Stomach (tissue), 19 donors: ENCODE measurements at places on chromosomes 11 and 22. TPM values are rescaled to one million over a fixed set of nuclear protein-coding genes. Genes with fewer than 3 reads are reported as not detected.

The MYBPC3 gene
- 0.72 TPM for total RNA-seq

The MMP27 gene
- total RNA-seq: not detected

The SLC22A25 gene
- total RNA-seq: not detected

The PGA3 gene
- total RNA-seq: 453 TPM

The TMEM86A gene
- total RNA-seq: 2.3 TPM

The BARX2 gene
- total RNA-seq: not detected

The CRYBB1 gene
- total RNA-seq: not detected

DNA sequence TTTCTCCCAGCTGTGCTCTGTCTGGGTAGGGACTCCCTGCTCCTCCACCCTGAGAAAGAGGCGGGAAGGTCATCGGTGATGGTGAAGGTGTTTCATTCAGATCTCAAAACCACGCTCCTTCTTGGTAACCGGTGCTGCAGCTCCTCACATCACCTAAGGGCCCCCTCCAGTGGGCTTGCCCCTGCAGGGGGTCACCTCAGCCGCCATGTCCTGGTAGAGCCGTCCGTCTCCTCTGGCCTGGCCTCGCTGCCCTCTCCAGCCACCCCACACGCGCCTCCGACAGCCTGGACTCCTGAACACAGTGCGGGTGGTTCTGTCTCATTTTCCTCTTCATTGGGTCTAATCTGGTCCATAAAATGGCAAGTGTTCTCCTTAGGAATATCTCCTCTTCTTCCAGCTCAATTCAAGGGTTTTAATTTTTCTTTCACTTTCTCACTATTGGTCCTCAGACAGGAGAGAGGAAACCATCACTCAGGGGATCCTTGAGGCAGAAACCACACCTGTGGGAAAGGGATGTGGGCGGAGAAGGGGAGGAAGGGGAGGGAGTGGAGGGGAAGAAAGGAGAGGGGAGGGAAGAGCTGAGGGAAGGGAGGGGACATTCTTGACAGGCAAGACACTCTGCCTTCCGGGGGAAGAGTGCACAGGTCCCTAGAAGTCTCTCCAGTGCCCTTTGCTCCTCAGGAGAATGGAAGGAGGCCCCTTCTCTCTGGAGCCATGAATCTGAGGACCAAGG is 1338.4 kb downstream of the TBC1D22A start:
- DNase-seq: no peak

DNA sequence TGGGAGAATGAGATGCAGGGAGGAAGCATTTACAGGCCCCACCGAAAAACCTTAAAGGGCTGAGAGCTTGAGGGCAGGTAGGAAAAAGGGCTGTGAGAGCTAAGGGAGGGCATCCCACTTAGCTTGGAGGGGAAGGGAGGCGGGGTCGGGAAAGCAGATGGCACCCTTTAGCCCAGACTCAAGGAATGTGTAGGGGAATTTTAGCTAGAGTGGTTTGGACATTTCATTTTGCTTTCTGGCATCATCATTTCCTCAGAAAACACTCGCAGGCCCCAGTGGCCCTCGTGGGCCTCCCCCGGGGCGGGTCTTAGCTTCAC is 846 bp upstream of the STIM1 start:
- no peak for DNase-seq

DNA sequence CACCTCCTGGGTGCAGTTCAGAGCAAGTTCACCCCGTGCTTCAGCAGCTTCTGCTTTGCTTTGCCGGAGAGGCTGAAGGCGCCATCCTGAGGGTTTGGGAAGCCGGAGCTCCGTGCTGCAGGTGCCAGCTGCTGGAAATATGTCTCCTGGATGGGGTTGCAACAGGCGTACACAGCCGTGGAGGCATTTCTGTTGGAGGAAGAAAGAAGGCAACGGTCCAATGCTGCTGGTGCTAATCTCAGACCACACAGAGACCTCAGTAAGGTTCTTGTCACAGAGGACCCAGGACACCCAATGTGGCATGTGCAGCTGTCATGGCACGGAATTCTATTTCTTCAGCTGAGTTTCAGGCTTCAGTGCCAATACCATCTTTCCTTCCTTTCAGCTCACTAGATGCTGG is 24.2 kb downstream of the ASPHD2 start:
- DNase-seq: no peak

- DNase-seq: no peak
Observed at GRCh38 chr22:20741634-20742581, 32.0 kb upstream of the SERPIND1 start.

DNA sequence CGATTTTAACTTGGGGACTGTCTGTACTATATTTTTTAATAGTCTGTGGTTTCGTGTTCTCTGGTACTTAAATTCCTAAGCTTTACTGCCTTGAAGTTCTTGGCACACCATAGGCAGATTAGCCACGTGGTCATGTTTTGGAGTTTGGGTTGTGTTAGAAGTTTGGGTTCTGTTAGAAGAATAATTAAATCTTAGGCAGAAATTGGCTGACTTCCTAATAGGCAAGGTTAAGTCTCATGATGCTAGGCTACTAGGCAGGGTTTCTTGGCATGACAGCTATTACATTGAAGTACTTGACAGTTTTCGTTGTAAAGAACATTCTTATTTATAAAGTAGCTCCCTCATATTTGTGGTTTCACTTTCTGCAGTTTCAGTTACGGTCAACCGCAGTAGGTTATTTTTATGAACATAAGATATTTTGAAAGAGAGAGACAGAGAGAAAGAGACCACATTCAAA is 30.0 kb upstream of the MMP7 start:
- DNase-seq: no peak

- DNase-seq: no peak
Observed at GRCh38 chr22:19568337-19569275, 44.4 kb upstream of the CLDN5 start.

DNA sequence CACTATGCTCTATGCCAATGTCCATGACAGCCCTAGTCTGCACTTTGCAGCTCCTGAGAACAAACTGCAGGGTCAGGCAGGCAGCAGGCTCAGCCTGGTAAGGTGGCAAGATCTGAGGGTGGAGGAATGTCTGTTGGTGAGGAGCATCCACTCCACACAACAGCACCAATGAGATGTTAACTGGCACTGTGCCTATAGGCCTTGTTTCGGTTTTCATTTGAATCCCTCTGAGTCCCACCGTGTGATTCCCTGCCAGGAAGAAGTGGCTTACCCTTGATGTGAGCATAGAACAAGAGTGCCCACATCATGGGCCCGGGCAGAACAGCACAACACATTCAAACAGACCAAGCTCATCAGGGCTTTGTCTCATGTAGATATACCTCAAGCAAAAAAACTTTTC is 44.1 kb upstream of the CHRM4 start:
- no peak for DNase-seq

GRCh38 chr11:134071306-134071705 is 2.4 kb downstream of the JAM3 start:
- no peak for DNase-seq

DNA sequence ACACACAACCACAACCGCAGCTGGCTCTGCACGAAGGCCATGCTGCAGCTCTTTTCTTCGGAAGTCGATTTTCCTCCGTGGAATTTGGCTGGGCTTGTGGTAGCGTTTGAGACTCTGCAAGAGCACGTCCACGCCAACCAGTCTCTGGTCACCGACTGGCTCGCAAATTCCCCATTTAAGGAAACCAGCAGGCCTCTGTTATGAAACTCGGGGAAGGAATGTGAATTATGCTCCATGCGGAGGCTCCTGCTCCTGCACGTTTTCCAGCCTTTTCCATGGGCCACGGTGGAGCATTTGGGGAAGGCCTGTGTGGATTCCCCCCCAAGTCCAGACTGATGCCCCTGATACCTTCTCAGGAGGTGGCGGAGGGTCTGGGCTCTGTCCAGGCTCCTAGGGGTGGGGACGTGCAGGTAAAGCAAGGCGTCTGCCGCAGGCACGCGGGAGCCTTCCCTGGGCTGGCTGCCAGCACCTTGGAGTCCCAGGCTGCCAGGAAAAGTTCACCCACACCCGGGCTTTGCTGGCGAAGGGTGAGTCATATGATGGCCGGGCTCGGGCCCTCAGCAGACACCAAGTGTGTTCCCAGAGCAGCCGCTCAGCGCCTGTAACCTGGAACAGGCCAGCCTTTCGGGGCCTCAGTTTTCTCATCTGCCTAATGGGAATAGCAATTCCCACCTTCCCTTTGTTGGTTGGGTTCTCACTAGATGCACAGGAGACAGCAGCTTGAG is 41.9 kb downstream of the LRP5 start:
- DNase-seq: peak; percentile 94

DNA sequence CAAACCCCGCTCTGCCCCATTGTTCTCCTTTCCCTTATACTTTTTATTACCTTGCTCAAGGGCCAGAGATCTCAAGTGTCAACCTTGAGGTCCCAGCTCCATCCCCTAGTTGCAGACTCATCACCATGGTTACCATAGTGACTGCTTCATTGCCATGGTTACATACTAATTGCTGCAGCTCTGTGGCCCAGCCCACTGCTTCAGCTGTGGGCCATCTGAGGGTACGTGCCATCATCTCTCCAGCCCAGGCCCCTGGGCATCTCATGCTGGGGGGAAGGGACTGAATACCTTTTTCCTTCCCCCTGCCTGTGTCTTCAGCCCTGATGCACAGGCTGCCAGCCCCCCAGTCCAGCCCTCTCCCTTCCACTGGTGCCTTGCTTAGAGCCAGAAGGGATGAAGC is 22.2 kb downstream of the TREH start:
- DNase-seq: no peak

DNA sequence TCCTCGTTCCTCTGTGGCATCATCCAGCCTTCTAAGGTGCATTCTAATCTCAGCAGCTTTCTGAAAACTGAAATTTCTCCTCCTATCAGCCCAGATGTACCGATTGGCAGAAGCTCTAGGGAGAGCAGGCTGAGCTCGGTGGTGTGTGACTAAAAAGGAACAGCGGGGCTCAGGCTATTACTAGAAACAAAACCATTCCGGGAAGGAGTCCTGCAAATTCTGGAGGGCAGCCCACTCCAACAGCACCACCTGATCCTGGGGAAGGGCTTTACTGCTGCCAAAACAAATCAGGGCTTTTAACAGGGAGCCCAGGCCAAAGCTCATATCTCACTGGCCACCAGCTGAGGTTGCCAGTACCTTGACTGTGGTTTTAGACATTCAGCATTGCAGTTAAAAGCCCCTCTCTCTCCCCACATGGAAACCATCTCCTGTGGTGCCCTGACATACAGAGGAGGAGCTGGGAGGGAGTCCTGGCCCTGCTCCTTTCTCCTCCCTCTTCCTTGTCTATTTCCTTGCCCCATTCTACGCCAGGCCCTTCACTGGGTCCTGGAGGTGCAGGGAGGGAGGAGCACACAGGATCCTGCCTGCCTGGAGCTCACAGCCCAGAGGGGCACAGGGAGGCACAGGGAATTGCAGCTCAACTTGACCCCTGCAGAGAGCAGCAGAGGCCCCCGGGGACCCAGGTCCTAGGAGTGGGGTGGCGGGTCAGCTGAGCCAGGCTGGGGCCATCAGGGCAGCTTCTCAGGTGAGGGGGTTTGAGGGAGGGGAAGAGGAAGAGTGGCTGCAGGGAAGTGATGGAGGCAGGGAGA is 889 bp downstream of the PLAAT4 start:
- DNase-seq: peak; percentile 70

DNA sequence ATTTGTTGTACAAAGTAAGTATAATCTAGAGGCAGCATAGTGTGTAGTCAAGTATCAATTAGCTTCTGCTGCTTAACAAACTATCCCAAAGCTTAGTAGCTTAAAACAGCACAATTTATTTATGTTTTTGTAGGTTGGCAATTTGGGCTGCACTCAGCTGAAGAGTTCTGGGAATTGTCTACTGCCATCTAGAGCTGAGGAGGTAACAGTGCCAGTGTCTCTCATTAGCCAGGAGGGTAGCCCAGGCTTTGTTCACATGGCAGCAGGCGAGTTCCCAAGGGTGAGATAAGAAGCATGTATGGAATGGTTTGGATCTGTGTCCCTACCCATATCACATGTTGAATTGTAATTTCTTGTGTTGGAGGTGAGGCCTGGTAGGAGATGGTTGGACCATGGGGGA is 45.8 kb upstream of the SLN start:
- no peak for DNase-seq

DNA sequence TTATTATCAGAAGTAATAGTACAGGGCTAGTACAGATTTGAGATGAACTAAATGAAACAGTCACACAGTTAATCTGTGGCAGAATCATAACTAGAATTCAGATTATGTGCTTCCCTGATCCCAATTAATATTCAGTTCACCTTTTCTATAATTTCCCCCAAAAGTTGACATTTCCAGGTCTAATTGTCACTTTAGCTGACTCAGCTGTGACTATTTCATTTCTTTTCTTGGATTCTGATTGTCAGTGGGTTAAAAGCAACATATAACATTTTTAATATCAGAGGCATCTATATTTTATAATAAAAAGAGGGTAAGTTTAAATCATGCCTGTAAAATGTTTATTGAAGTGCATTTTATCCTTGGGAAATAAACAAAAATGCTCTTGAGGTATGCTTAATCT is 28.8 kb upstream of the SOX6 start:
- no peak for DNase-seq

DNA sequence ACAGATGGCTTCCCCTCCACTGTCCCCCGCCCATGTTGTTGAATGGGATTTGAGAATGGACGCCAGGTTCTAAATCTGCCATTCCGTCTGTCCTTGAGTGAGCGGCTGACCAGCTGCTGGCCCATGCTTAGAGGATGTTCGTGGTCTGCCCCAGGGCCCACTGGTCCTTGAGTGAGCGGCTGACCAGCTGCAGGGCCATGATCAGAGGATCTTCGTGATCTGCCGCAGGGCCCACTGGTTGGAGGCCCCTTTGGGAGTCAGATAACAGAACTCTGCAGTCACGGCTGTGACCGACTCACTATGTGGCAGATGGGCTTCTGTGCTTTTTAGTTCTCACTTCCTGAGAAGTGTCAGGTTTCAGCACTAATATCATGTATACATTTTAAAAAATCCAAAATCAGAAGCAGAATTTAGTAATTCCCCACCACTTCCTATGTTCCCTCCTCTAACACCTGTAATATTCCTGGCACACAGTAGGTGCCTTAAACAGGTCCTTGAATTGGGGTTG is 54.1 kb downstream of the MICAL3 start:
- no peak for DNase-seq

- DNase-seq: no peak
Observed at GRCh38 chr11:123330471-123330870, 99.6 kb upstream of the GRAMD1B start.

DNA sequence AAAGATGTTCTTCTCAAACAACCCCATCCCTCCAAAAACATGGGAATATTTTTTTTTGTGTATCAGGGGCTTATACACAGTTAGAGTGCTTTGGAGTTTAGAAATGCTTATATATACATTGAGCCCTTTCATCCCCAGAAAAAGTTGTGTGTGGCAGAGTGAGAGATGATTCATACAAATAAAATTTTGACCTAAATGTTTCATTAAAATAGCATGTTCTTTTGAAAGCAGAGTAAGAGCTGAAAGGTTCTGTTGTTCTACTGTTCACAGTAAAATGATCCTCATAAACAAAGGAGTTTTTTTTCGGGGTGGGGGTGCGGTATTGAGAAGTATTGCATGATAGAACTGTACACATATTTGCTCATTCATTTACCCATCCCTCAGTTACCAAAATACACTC is 512.4 kb downstream of the DLG2 start:
- no peak for DNase-seq

DNA sequence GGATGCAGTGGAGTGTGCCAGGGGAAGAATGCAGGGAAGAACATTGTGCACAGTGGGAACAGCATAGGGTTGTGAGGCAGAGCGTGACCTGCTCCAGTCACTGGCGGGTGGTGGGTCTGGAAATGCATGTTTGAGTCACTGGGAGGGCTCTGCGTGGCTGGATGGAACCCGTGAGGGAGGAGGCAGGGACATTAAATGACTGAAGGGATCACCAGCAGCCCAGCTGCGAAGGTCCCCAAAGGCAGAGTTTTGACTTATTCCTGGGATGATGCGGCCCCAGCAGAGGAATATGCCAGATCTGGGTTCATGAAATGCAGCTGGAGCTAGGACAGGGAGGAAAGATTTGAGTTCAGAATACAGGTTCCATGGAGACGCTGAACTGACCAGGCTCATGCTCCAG is 104.0 kb upstream of the FGF3 start:
- DNase-seq: no peak
